ENCODE measurements at places on chromosomes 16 and 17. TPM values are rescaled to one million over a fixed set of nuclear protein-coding genes. Genes with fewer than 3 reads are reported as not detected.

- no peak for DNase-seq
These were observed 4.6 kb downstream of the CMTM3 start for GRCh38 chr16:66609139-66609510.

Gene EFNB3
- total RNA-seq = 0.33 TPM

DNA sequence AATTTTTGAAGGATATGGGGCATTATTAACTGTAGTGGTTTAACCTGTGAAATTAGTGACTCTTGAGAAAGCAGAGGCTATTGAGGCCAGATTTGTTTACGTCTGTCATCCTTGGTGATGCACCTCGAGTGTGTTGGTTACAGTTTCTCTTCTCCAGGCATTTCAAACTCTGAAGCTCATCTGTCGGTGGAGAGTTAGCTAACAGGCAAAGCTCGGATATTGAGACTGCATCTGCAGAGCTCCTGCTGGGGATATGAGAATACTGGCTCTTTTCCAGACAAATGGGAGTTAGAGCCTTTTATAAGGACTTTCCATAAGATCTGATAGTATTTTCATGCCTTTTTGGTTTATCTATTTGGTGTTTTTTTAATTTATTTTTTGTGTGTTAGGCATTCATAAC, 6.7 kb downstream of the CLEC16A start:
- DNase-seq = no peak

- DNase-seq = no peak
These were observed 34.6 kb downstream of the DCUN1D3 start for GRCh38 chr16:20865420-20866131.

Gene CNEP1R1
- total RNA-seq = 12.6 TPM

DNA sequence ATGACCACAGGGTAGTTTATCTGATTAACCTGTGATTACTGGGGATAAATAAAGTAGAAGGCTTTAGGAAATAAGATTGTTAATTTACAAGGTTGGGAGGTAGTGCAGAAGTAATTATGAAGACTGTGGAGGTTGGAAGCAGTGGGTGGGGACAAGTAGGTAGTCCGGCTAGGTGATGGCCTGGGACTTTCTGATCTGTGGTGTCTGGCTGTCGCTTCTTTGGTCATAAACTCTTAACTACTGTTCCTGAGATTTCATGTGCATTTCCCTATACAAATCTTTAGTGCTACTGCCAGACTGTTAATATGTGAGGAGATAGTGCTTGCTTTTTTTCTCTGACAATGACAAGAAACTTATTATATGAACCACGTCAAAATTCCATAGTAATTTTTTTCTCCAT, 19.5 kb upstream of the HNF1B start:
- no peak for DNase-seq

DNA sequence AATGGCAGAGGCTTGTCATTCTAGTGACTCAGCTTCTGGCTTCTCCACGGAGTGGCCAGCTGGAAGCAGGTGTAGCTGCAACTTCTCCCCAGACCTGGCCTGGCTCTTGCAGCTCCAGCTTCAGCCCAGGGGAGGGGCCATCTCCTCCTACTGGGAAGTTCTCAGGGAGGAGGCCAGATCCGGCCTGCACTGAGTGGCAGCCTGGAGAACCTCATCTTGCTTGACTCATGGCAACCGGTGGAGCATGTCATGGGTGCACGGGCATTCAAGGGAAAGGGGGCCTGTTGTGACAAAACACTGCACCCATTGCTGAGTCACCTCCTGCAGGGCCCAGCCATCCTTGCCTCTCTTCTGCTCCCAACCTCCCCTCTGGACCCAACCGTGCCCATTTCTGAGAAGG, 273.9 kb upstream of the MAF start:
- no peak for DNase-seq

Gene CCL2
- total RNA-seq = 6.1 TPM

Gene PERCC1
- 0.50 TPM for total RNA-seq

DNA sequence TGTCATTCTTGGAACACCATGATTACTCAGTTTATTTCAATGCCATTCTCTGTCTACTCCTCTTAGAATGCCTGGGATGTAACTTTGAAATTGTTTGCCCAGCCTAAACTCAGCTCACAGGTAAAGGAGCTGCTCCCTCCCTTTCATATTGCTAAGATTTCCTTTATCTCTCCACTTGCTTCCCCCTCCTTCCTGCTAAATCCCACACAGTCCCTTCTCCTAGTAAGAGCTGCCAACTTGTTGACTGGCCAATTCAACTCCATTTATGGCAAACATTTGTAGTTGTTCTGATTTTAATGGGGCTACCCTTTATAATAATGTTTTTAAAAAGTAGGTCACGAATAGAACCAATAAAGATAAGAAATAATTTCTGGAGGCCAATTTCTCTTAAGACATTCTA, 146.1 kb downstream of the SKAP1 start:
- DNase-seq = no peak

Gene ALDOA
- total RNA-seq = 96.8 TPM

Gene CCDC144A
- total RNA-seq = 5.2 TPM

DNA sequence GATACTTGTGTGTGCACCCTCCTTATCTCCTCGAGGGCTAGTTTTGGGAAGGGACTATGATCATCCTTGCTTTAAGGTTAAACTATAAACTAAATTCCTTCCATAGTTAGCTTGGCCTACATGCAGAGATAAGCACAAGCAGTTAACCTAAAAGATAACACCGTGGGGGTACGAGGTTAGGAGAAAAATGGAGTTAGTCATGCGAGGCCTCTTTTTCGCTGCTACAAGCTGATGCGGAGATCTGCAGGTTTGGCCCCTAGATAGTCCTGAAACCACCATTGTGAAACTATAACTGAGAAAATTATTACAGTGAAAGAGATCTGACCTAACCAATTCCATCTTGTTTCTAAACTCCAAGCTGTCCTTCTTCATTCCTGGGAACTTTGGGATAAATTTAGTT, 113.7 kb upstream of the ZKSCAN2 start:
- no peak for DNase-seq

- DNase-seq = no peak
These were observed 2.0 kb downstream of the COASY start for GRCh38 chr17:42563950-42564349.

- DNase-seq = no peak
These were observed 3.7 kb upstream of the MSRB1 start for GRCh38 chr16:1946495-1947368.

- DNase-seq = no peak
These were observed 10.7 kb upstream of the ATP2A3 start for GRCh38 chr17:3974980-3975379.

DNA sequence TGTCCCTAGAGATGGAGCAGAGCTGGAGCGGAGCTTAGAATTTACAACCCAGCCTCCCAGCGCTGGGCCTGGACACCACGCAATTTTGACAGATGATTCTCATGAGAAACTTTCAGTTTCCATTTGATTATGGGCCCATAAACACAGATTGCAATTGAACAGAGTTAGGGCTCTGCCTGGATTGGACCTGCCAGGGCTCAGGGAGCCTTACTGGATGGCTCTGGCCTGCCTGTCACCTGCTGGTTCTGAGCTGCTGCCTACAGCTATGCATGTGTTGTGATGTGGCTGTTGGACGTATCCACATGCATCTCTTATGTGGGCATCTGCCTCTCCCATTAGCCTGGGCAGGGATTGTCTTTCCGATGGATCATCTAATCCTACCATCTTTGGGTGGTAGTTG, 73.4 kb upstream of the SDK2 start:
- no peak for DNase-seq

DNA sequence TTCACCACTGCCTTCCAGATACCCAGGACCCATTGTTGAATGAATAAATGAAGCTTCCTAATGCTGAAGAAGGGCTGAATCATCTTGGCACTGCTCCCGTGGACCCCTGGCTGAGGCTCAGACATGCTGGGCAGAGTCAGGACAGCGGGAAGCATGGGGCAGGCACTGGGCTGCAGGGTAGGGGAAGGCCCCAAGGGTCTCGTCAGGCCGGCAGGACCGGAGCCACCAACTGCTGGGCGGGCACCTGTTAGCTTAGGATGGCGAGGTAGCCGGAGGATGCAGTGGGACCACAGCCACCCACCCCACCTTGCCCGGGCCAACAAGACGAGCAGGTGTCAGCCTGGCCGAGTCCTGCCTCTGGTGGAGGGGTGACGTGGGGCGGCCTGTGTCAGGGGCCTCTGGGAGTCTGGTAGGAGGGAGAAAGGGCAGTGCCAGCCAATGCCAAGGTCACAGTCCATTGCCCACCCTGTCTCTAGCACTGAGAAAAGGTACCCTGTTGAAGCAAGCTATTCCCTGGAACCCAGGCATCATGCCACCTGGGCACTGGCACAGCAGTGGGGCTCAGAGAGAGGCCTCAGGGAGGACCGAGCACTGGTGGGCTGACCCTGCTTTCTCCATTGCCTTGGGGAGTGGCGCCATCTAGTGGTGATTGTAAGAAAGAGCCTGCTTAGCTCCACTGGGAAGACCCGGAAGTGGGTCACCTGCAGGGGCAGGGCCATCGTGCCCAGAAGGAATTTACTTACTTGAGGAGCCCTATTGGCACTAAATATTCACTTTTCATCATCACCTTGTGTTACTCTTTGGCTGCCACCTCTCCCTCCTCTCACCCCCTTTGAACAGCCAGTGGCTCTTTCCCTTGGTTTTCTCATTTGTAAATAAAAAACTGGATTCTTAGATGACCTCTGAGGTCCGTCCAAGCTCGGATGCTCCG, 3.0 kb upstream of the DLX3 start:
- peak; percentile 77 for DNase-seq

- DNase-seq = no peak
These were observed at the start of gene MMP25 for GRCh38 chr16:3045758-3046640. Gene MMP25 (plus strand): TSS chr16:3046561. CDS start chr16:3046918, 357 bp downstream.

DNA sequence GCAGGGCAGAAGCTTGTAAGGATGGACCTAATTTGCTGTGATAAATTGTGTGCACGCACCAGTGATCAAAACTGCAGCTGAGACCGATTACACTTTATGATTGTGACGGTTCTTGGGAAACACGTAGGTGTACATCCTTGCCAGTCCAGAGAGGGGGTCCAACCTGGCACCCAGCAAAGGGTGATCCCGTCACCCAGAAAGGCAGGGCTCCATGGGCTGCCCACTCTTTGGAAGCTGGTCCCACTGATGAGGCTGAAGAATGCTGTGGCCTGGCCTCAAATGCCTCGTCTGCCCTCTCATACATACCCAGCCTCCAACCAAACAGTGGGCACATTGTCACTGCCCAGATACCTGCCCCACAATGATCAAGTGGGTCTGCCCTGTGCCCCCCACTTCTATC, 132.0 kb downstream of the C16orf78 start:
- no peak for DNase-seq

DNA sequence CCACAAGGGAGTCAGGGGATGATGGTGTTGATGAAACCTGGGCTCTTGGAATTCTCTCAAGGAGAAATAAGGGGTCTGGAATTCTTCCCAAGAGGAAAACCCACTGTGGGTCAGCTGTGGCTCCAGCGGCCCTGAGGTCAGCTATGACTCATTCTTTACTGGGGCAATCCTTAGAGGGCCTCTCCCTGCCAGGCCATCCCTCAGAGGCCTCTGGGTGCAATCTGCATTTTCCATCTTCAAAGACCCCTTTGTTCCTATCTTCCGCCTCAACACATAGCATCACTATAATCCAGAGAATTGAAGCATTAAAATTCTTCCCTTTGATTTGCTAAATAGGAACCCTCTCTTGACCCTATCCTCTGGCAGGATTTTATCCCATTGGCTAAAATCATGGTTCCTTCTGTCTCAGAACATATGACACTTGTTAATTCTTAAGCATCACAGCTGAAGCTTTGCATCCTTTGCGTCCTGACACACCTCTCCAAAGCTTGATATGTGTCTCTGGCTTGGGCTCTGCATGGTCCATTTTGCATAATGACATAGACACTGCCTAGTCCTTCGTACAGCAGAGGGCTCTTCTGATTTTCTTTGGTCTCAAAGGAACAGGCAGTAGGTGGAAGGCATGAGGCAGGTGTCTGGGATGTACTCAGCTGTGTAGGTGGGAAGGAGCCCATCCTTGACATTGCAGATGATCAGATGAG, 4.4 kb upstream of the KRT37 start:
- DNase-seq = no peak

DNA sequence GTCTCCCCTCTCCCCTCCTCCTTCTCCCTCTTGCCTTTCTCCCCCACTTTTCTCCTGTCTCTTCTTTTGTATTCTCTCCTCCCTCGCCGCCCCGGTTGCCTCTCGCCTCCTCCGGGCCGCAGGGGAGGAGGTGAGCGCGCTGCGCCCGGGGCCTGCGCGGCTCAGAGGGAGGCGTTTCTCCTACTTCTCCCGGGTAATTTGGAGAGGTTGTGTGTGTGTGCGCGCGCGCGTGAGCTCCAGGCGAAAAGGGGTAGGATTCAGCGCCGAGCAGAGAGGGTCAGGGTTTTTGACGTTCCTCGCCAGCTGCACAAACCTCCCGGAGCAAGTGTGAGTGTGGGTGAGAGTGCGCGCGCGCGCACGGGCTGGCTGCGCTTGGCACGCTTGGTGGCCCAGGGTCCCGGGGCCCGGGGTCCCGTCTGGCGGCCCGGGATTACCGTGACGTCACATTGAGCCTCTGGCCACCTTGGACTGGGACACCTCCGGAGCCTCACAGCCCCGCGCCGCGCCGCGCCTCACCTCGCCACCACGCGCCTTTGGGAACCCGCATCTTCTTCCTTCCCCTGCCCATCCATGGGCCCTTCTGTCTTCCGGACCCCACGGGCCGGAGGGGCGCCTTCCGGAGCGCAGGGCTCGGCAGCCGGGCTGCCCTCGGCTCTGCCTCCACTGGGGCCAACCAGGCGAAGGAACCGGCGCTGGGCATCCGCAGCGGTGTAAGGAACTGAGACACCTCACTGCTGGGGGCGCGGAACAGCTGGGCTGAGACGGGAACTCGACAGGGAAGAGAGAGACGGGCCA, 479 bp downstream of the IRX6 start:
- DNase-seq = no peak

GRCh38 chr16:68642436-68643101, 2.5 kb upstream of the CDH3 start:
- no peak for DNase-seq

DNA sequence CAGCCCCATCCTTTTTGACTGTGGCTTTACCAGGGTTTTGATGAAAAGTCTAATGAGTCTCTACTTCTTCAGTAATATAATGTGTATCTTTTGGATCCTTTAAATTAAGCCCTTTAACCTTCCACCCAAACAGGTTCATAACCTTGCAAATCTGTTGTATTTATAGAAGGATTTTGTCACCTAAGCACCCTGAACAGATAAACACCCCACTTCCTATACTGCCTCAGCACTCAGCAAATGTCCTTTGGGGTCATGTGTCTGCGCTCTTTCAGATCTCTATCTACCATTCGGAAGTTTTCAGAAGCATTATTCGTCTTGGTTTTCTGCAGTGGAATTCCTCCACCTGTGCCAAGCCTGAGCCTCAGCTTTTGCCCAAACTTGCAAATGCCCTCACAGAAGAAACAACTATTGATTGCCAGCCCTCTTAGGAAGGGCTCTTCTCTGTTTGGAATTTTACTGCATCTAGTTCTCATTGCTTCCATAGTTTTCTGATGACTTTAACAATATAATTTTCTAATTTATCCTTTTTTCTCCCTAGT, 214.8 kb upstream of the KCNJ16 start:
- no peak for DNase-seq
